GOT3 (cell line): ENCODE measurements at places on chromosomes 2 and 18.

DNA sequence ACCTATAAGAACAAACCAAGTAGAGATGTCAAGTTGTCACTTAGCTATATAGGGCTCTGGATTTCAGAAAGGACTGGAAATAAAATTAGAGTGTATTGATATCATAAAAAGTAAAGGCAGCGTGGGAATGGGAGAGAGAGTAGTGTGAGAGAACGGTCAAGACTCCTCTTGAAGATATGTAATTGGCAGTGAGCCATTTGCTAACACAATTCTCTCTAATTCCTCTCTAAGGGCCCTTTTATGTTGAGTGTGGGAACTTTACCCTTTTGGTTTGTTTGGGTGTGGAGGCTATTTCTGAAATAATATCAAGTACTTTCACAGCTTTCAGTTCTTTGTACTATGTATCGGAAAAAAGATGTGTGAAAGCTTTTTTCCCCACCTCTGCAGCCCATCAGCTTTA lies 196.8 kb downstream of the LRRTM4 start:
- DNase-seq = no peak

DNA sequence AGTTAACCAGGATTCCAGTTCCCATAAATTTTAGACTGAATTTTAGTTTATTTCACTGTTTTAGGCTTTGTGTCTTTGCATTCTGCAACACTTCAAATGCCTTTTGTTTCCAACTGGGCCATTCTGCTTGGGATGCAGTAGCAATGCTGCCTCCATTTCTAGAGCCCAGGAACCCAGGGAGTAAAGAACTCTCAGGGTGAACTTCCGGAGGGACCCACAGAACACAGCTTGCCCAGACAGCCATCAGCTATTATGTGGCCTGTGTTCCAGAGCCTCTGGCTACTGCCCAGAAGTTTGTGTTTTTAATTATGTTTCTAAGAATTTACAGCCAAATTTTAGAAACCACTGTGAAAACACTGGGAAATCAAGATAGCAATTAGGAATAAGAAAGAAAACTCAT lies 145.1 kb downstream of the TMEM163 start:
- no peak for DNase-seq

- no peak for DNase-seq
Measured at GRCh38 chr18:59300676-59301285, 17.7 kb downstream of the CPLX4 start.

- no peak for DNase-seq
Measured at GRCh38 chr2:218963601-218964000, 4.1 kb downstream of the CDK5R2 start.

DNA sequence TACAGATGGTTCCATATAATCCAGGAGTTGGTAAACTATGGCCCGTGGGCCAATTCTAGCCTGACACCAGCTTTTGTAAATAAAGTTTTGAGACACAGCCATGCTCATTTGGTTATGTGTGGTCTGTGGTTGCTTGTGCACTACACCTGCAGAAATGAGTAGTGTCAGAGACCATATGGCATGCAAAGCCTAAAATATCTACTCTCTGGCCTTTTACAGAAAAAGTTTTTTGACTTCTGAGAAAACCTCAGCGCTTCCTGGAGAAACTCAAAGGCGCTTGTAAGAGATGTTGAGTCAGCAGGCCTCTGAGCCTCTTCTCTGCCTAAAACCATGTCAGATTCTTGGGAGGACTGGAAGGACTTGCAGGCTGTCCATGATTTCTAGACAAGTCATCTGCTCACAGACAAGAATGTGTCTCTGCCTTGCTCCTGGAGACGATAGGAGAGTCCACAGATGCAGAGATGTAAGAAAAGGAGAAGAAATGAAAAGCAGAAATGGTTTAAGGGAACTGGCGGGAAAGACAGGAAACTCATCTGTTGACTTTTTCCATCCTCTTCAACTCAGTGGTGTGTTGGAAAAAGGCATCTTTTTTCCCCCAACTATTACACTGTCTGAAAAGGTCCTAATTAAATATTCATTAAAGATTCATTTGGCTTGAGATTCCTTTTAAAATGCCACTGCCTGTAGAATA lies 5.2 kb downstream of the TTC39C start:
- DNase-seq = no peak

DNA sequence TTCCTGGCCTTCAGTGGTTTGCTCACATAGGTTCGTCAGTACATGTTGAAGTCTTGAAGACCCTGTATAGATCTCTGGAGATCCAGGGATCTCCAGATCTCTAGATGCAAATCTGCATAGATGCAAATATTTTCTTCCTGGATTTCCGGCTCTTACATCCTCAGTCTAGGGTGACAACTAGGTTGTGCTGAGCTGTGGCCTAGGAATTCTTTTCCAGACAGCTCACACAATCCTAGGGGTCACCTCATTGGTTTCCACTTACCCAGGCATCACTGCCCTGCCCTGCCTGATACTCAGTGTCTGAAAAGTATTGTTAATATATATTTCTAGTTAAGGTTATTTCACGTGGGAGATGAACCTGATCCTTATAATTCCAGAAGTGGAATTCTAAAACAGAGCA lies 105.1 kb upstream of the TTC27 start:
- no peak for DNase-seq

- DNase-seq = no peak
Measured at GRCh38 chr18:78703291-78703690, 276.3 kb upstream of the SALL3 start.

DNA sequence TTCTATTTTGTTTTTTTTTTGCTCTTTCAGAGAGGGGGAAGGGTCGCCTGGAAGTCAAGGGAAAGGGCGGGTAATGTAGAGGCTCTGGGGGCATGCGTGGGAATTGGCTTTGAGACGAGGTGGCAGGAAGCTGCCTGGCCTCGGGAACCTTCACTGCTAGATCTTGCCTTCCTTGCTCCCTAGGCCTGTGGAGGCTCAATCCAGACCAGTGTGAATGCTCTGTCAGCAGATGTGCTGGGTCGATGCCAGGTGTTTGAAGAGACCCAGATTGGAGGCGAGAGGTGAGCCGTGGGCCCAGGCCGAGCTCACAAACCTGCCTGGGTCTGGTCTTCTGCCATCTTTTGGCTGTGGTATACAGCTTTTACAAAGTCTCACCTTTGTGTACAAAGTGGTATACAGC lies 15.5 kb downstream of the CCT7 start:
- no peak for DNase-seq
